ENCODE measurements at places on chromosomes 1 and 21.

DNA sequence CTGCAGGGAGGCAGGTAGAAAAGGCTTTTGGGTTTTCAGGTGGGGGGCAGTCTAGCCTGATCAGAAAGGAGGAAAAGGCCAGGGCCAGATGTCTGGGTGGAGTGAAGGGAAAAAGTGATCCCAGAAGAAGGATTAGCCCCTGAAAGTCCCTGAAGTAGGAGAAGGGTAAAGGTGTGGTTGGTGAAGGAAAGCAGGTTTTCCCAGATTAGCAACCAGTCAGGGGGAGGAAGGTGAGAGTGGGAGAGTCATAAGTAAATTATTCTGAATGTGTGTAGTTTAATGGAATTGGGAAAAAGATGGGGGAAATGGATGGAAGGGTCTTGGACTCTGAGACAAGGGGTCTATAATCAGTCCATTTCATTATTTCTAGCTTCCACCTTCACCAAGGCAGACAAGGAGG, 647 bp upstream of the SPRR1A start:
- no peak for DNase-seq

DNA sequence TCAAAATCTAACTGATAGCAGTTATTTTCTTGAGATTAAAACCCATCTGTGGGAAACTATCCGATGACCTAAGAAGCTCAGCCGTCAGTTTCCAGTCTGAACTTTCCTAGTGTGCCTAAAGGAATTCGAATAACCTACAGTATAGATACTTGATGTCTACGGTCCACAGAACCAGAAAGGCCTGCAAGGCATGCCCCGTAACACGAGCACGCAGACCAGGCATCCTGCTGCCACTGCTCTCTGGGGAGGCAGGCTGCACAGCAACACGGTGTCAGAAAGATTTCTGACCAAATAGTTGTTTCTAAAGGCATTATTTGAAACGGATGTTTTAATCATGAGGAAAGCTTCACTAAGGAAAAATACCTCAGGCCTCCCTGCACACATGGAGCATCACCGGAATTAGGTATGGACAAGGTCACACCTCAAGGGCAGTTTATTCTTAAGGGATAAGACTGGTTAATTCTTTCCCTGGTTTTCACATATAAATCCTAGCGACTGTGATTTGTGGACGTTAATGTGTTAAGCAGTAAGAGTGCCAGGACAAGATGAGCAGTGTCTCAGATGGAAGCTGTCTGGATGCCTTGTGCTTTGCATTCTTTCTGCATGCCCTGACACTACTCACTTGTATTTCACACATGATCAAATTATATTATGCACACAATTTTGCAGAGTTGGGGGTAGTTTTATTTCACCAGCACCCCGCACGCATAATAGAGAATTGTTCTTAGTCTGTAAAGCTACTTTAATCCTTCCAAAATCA, 49.0 kb upstream of the NADK start:
- DNase-seq = no peak

DNA sequence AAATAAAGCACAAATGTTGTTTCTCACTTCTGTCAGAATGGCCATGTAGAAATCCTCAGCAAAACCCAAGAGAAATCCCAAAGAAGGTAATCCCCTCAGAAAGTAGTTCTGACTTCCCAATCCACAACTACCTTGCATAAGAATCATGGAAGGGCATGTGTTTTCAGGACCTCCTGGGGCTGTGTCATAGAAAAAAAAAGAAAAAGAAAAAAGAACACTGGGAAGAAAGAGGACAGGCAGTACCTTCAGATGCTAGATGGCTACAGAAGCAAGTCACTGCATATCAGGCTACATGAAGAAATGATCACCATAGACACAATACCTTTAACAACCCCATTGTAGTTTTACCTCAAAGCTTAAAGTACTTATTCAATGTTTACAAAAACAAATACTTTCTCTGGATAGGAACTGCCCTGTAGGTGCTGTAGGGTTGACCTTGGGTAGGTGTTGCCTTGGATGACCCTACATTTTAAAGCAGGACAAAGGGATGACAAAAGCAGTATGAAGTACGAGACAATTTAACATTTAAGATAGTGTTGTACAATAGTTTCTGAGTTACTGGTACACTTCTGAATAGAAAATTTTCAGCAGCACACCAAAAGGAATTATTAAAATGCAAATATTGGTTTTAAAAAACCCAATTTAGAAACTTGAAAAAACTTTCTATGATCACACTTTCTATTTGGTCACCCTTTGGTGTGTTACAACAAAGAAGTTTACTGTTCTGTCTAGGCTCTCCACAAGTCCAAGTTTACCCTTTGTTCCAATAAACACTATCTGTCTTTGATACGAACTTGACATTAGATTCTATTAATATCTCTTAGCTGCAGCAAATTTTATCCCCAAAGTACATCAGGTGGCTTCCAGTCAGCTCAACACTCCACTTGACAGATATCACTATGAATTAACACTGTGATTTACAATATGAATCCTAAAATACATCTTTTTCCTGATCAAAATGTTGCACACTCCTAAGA, 5.0 kb downstream of the TRIT1 start:
- no peak for DNase-seq

- DNase-seq = no peak
Observed at GRCh38 chr1:22613951-22614350, 22.5 kb upstream of the C1QA start.

- no peak for DNase-seq
Observed at GRCh38 chr1:86472767-86473166, 4.0 kb downstream of the CLCA1 start.

DNA sequence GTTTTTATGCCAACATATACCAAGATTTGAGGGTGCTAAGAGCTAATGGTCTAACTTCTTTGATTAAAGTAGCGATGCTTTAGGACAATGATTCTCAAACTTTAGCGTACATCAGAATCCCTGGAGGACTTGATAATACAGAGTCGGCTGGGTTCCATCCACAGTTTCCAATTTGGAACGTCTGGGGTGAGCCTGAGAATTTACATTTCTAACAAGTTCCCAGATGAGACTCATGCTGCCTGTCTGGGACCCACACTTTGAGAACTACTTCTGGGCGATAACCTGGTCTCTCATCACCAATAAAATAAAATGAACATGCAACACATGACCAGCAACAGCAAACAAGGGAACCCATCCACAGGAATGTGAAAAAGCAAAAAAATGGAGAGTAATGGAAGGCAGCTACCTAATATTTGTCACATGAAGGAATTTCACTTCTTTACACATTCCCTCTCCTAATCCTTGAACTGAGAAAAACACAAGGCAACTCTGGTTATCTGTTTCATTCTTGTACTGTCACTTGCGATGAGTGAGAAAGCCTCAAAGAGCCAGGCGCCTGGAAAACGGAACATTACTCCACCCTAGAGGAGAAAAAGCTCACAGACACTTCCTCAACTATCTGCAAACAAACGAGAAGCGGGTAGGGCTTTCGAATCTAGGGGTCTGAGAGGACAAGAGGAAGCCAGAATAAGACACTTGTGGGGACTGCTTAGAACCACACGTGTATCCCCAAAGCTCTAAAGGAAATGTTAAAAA, 14.0 kb downstream of the HSF2BP start:
- DNase-seq = peak; percentile 53

DNA sequence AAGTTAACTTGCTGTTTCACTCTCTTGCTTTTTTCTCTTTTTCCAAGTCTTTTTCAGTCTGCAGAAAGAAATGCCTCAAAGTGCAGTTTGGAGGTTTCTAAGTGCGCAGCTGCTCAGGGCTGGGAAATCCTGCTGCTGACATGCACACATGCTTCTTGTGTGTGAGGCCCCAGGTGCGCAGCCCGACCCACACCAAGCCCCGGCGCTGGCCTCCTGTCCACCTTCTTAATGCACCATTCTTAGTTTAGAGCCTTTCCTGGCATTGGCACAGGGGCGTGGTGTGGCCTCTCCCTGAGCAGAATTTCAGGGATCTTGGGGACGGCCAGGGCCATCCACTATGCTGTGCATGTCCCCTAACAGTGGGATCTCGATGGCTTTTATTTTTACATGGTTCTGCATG, 315.2 kb downstream of the CAMTA1 start:
- no peak for DNase-seq

- no peak for DNase-seq
Observed at GRCh38 chr1:227214207-227214606, 104.1 kb downstream of the CDC42BPA start.

- no peak for DNase-seq
Observed at GRCh38 chr1:236845830-236846229, 50.7 kb downstream of the MTR start.

DNA sequence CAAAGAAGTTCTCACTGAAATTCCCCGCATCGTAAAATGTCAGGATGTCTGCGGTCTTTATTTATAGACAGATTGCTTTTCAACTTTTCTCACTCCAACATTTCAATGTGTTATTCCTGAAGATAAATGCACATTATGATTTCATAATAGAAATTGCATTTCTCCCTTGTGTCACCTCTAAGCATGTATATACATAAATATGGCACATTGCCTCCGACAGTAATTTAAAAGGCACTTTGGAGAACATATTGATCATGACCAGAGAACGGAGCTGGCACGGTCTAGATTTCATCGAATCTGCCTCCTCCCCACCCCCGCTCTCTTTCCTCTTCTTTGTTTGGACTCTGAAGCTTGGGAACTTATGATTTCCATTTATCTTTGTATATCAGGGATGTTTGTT, 54.9 kb upstream of the IGSF21 start:
- DNase-seq = no peak

- DNase-seq = no peak
Observed at GRCh38 chr21:28159396-28159795, 833.3 kb downstream of the LTN1 start.

DNA sequence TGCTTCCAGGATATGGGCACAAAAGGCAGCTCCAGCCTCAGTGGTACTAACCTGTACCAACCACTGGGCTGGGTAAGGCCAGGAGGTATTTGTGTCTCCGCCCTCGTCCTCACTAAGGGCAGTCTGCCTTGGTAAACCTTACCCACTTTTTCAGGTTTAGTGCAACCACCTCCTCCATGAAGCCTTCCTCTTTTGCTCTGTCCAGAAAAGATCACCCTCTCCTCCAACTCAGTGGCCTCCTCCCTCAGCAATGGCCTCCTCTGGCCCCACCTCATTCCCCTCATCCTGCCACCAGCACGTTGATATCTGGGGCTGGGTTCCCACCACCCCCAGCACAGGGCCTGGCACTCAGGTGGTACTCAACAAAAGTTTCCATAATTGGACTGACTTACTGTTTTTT, 161.5 kb downstream of the GRIK3 start:
- DNase-seq = no peak

DNA sequence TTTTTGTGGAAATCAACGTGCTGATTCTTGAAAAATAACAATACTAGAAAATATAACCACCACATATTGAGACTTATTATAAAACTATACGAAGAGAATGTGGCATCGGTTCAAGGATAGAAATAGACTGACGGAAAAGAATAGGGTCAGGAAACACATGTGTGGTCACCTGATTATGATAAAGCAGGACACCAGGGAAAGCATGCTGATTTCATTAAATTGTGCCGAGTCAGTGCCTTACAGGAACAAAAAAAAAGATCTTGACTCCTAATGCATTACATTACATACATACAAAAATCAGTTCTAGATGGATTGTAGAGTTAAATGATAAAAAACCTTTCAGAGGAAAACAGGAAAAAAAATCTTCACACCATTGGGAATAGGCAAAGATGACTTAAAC, 43.5 kb upstream of the SERPINC1 start:
- DNase-seq = no peak

DNA sequence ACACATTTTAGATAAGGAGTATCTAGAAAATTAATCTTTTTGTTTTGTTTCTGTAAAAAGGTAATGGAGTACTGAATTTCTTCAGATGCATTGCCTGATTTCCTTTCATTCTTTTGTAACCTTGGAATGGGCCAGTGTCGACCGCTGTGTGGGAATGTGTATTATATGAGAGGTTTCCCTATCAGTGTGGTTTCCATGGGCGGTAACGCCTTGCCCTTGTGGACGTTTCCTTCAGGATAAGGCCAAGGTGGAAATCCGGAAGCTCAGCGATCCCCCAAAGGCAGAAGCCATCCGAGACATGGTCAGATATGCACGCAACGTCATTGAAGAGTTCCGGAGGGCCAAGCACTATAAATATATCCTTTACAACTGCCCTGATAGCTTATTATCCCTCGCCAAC, 49.8 kb downstream of the SMYD2 start:
- DNase-seq = no peak

DNA sequence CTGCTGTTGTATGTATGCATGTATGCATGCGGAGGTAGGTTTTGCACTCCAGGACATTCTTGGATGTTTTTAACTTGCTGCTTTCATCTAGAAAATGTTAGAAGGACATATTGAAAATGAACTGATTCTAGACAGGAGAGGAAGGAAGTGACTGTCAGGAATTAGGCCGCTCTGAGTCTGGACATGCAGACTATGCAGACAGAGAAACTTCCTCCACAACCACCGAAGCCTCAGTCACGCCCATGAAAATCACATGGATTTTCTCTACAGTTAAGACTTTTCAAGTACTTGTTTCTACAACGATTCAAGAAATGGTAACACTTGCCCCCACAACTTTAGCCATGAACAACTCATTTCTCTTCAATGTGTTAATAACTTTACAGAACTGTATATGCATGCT, 211.1 kb downstream of the SMYD3 start:
- no peak for DNase-seq

DNA sequence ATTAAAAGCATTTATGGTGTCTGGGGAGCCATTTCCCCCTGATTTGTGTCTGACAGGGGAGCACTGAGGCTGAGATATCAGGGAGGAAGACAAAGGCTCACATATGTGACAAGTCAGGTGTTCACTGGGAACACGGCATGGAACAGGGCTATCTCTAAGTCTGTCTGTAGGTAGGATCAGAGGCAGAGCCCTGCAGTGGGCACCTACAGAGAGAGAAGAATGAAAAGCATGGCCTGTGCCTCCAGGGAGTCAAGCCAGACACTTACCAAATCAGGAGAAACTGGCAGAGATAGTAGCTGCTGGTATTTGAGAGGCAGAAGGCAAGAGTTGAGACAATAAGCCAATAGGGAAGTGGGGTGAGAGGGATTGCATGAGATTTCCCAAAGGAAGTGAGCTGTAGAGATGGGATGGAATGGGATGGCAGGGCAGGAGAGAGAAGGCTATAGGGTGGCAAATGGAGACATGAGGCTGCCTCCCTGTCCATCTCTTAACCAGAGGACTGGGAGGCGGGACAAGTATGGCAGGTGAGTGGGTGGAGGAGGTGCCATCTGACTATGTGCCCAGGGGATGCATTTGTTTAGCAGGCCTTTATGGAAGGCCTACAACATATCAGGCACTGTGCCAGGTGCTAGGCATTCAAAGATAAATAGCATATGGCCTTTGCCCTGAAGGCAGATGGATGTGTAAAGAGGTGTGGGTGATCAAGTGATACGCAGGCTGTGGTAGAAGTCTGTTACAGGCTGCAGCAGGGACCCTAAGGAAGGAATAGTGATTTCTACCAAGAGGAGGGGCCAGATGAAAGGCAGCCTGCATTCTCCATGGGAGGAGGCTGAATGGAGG, 136.2 kb upstream of the IPO9 start:
- no peak for DNase-seq

DNA sequence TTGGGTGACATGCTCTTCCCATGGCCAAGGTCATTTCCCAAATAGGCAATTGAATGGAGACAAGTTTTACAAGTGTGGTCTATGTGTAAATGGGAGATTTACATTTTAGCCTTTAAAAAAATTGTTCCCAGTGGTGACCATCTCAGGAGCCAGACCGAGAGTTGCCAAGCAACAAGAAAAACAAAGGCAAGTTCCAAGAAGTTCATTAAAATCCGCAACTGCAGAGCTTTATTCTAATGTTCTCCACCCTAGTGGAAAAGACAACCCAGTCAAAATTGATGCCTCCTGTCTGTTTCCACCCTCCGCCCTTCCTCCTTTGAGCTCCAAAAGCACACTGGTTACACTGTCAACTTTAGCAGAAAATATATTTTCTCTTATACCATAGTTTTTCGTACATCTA, 33.2 kb upstream of the CD55 start:
- no peak for DNase-seq

Data from midbrain (tissue), 1 donor.